NCI-H1417 (cell line): ENCODE measurements at places on chromosomes 3 and 15.

- DNase-seq, result no peak
Measured at GRCh38 chr15:96038650-96039049, 291.9 kb upstream of the NR2F2 start.

GRCh38 chr3:32821686-32822296 lies 4.0 kb downstream of the TRIM71 start:
- DNase-seq, result no peak

GRCh38 chr15:64651601-64652191 lies 123.7 kb downstream of the RBPMS2 start:
- DNase-seq, result no peak

- no peak for DNase-seq
Measured at GRCh38 chr3:128844502-128844901, 34.9 kb upstream of the ACAD9 start.

GRCh38 chr3:25663869-25664811 lies 567 bp downstream of the TOP2B start:
- DNase-seq, result peak; percentile 31

GRCh38 chr15:60255390-60255789 lies 142.4 kb downstream of the ANXA2 start:
- DNase-seq, result peak; percentile 5

- DNase-seq, result no peak
Measured at GRCh38 chr3:186571644-186572013, 1.1 kb downstream of the DNAJB11 start.

DNA sequence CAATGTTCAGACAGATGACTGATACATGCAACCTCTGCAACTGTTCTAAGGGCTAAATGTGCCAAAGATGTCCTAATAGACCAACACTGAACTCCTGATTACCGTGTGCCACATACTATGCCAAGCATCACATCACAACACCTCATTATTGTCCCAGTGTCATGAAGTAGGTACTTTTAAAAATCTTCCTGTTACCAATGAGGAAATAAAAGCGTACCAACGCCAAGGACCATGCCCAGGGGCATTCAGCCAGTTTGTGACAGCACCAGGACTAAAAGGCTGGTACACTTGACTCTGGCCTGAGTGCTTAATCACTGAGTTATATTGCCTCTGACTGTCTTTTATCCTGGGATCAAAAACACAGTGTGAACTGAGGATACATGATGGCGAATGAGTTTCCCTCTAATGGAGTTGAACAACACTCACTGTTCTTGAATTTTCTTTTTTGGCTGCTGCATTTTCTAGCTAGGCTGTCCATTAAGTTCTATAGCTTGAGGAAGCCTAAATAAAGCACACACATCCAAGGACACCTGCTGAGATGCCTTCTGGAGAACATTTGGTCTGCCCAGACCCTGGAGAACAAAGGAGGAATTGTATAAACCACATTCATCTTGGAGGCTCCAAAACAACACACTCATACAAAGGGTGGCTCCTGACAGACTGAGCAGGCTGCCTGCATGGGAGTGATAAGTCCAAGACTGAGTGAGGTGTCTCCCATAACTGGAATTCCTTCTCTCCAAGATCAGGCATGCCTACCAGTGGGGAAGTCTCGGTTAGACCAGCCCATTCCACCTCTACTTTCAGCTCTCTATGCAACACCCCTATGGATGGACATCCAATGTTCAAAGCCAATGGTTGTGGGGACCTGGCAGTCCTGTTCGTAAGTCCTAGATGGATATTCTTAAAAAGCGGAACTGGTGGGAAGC lies 126.7 kb upstream of the PRICKLE2 start:
- DNase-seq, result no peak

DNA sequence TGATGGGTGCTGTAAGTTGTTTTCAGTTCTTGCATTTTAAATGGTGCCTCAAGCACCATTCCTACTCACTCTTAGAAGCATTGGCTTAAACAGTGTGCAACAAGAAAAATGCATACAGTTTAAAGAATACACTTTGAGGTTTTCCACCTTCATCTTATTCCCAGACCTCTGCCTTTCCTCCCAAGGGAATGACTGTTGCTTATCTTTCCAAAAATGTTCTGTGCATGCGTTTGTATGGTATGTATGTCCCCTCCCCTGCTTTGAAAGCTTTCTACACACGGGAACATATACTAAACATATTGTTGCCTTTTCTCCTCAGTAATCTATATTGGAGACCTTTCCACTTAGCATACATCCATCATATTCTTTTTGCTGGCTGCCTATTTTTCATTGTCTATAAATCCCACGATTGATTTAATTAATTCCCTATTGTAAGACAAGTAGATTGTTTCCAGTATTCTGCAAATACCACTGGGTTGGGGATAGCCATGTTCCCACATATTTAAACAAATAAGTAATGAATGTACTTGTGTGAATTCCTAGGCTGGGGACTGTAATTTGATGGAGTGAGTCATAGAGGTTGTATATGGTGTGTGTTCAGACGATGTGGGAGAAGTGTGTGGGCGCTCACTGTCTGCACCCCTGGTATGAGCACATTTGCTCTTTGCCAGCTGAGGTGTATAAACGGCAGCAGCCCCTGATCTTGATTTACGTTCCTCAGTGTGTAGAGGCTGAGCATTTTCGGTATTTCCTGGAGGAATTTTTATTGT lies 5.8 kb downstream of the TRAK1 start:
- DNase-seq, result no peak

- no peak for DNase-seq
Measured at GRCh38 chr15:76158226-76158625, 98.4 kb downstream of the TMEM266 start.

GRCh38 chr3:124832782-124833709 lies 54.1 kb downstream of the ITGB5 start:
- no peak for DNase-seq

DNA sequence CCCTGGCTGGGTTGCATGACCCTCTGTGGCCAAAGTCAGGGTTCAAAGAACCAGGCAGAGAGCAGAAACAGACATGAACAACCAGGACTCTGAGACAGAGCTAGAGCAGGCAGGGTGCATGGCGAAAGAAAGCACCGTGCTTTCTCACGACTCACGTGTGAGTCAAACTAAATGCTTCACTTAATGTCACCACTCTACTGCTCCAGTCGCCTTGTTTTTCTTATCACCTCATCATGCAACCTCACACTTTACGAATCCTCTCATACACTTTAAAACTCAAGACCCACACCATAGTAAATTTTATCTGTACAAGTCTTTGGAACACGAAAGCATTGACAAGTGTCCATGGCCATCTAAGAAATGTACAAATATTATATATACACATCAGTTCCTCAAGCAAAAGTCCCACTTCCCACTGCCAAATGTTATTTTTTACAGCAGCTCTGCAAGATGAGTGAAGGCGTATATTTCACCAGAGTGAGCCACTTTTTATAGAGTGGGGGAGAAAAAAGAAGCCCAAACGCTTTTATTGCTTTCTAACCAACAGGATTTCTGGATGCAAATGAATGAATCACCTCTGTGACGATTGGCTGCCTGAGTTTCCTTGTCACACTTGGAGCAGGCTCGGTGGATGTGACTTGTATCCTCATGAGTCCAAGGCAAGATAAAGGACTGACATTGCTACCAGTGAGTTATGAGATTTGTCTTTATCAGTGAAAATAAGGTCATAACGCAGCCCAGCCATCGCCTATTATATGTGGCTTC lies 16.0 kb upstream of the MEGF11 start:
- peak; percentile 36 for DNase-seq

DNA sequence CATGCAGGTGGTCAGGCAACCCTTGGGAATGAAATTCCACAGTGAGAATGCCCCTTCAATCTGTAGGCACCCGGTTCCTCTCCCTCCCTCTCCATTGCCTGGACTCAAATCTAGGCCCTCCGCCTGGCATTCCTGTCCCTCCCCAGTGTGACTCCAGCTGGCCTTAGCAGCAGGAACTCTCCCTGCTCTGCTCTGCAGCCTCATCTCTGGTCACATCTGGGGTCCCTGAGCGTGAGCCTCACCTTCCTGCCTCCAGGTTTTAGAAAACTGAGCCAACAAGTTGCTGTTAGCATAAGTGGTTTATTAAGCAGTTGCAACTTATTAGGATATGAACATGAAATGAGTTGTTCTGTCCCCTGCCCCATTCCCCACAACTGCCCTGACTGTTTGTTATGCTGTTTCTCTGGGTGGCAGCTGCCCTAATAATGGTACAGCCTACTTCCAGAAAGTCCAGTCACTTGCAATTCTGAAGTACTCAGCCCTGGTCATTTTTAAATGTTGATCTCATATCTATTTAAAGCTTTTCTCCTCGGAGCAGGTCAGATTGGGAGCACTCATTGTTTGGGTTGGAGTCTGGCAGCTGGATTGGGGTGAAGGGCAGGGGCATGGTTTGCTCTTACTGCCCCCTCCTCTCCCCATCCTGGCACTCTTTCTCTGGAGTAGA lies 63.0 kb upstream of the ANKRD34C start:
- DNase-seq, result no peak

- DNase-seq, result no peak
Measured at GRCh38 chr15:59199626-59200465, 6.8 kb upstream of the LDHAL6B start.

DNA sequence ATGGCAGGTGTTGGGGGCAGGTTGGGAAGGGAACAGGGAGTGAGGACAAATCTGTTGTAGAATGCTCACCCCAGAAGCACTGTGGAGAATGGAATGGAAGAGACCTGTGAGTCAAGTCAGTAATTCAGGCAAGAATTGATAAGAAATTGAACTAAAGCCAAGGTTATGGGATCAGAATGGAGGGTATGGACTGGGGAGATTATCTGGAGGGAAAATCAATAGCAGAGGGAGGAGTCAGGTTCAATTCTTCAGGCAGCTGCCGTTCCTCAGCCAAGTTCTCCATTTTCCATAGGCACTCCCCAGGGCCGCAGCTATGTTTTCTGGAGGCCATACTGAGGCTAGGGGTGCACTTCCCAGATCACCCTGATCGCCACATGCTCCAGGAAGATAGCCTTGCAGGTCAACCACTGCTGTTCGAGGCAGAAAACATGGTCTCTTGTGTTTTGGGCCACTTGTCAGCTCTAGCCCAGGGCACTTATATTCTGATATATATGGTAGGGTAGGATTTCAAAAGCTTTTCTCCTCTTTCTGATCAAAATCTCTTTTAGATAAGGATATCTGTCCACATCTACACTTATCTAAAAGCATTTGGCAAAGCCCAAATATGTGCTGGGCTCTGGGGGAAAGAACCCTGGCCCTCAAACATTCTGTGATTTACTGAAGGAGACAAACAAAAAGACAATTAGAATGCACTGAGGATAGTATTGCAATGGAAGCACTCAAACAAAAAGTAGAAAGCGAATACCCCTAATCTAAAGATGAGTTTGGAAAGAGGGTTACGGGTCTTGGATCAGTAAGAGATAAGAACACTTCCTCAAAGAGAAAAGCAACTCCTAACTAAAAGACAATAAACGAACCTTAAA lies 92.3 kb downstream of the TMEM212 start:
- no peak for DNase-seq

DNA sequence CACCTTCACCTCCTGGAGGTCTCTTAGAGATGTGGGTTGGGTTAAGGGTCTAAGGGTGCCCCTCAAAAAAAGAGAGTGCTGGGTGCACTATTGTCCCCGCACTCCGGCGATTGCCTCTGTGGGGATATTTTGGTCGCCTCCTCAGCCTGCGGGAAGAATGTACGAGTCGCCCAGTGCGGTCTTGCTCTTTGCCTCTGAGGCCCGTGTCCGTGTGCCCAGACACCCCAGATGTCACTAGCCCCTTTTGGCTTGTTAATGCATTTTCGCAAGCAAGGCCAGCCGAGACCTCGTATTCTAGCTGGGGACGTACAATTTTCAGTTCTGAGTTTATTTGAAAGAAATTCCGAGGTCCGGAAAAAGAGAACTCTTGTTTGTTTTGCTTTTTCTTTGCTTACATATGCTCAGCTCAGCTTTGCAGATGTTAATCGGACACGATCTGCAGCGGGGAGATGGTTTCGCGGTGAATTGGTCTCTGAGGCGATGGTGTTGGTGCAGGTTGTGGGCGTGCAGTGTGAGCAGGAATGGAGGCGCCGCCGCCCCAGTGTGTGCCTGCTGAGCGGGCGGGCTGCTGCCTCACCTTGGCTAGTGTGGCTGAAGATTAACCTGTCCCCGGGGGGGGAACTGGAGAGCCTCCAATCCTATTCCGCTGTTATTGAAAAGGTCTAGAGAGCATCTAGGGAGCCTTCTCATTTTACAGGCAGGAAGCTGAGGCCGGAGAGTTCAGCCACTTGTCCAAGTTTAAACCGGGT lies 1.4 kb downstream of the ST6GAL1 start:
- peak; percentile 70 for DNase-seq

DNA sequence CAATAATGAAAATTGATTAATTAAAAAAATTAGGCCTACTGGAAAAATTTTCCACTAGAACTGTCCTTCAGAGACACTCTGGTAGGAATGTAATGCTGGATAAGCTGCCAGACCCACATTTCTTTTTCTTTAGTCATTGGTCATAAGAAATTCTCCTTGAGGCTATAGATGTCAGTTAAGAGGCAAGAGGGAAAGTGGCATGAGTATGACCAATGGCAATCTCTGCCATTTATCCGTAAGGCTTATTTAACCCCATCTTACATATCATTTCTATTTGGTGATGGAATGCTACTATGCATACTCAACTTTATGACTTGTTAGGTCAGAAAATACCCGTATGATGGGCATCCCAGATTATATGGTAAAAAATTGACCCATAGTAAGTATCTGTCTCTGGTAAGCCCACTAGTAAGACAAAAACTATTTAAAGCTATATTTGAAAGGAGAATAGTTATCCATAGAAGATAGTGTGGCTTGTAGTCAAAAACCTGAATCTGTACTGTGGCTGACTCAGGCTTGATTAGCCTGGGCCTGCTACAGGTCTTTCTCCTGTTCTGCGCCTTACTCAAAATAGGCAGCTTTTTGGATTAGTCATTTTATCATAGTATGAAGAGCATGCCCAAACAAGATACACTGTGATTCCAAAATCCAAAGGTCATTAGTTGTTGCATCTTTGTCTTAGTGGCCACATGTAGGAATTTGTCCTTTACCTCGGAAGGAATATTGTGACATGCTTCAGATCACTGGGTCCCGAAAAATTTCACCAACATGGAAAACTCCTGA lies 314.7 kb downstream of the PYDC2 start:
- DNase-seq, result no peak

- no peak for DNase-seq
Measured at GRCh38 chr3:130974201-130974600, 52.4 kb downstream of the ASTE1 start.

DNA sequence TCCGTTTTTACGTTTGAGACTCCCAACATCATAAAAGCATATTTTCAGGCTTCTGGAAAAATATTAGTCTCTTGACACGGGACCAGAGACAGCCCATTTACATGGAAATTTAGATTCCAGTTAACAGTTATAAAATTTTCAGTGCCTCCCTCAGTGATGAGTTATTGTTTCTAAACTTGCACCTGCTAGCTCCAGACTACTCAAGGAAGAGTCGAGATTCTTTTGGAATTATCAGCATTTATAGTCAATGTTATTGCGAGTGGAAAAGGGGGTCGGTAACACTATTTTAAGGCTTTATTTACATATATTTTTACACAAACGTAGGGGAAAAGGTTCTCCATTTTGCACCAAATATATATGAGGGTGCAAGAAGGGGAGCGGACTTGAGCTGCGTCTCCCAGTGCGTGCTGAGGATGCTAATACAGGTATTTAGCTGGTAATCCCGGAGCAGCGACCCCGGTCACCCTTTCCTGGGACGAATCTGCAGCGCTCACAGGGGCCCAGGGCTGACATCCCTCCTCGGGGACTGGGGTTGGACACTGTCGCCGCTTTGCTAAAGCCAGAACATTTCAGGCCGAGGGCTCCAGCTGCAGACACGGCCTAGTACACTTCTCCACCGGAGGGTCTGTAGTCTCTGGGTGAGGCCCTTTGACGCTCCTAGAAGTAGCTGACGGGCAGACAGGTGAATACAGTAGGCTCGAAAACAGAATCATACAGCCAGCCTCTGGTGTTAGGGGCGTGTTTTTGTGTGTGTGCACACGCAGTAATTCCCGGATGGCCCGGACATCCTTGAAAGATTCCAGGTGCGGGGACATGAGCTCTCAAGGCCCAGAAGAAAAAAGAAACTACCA lies 729 bp upstream of the ZBTB11 start:
- no peak for DNase-seq
